ENCODE measurements at places on chromosomes 12 and 14.

- DNase-seq: no peak
These were observed 15.6 kb downstream of the SYNE3 start for GRCh38 chr14:95500772-95501401.

GRCh38 chr14:36723530-36723929 lies 61.9 kb downstream of the PAX9 start:
- DNase-seq: no peak

- peak; percentile 10 for DNase-seq
These were observed 189.1 kb downstream of the BMP4 start for GRCh38 chr14:53767566-53767965.

- no peak for DNase-seq
These were observed 52.7 kb upstream of the PTCSC3 start for GRCh38 chr14:36229262-36229661.

DNA sequence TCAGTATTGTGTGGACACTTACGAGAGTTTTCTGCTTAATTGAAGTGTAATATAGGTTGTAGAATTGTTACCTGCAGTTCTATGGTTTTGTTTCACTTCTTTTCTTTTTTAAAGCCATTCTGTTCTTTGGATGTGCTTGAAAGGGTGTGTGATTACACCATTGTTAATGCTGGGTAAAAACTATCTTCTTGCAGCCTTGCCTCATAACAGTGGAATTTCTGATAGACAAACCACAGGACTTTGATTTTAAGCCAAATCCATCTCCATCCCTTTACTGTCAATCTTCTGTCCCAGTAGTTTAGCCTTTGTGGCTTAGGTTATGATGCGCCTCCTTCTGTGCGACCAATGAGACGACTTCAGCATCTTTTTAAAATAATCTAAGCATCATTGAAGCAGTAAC lies 182.3 kb downstream of the PELI2 start:
- no peak for DNase-seq

- DNase-seq: peak; percentile 88
These were observed 220.5 kb upstream of the ATXN7L3B start for GRCh38 chr12:74317078-74317601.

- DNase-seq: no peak
These were observed 53.6 kb downstream of the AKAP6 start for GRCh38 chr14:32382704-32383103.

GRCh38 chr12:93484315-93484981 lies 17.1 kb downstream of the MRPL42 start:
- no peak for DNase-seq

- DNase-seq: no peak
These were observed 9.4 kb upstream of the DCP1B start for GRCh38 chr12:2013527-2014223.

DNA sequence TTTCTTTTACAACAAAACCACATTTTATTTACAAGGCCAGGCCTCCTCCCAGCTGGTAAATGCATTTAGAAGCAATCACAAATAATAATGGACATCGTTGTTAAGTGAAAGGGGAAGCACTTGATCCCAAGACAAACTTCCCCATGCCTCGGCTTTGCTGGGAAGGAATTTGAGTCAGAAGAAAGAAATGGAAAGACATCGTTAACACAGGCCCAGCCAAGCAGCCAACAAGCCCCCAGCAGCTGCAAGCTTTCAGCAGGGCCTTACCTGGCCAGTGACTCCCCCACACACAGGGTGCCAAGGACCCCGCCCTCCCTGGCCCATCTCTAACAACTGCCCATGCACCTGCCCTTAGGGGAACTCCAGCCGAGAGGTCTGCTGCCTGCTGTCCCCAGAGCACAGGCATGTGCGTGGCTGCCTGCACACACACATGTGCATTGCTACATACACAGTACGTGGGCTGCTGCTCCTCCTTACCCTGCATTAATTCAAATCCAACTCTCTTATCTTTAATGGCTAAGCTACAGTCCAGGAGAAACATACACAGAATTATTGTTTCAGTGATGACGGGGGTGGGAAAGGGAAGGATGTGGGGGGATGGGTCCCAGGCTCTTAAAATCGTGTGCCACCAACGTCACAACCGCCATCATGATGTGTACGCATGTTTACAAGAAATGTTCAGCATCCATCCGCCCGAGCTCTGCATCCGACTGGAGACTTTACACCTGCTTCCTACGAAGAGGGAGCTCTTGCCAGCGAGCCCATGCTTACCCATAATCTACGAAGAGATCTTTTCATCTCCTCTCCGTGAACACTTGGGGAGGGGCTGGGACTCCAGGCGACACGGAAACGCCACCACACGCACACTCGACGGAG lies 9.8 kb downstream of the BCL11B start:
- DNase-seq: no peak

DNA sequence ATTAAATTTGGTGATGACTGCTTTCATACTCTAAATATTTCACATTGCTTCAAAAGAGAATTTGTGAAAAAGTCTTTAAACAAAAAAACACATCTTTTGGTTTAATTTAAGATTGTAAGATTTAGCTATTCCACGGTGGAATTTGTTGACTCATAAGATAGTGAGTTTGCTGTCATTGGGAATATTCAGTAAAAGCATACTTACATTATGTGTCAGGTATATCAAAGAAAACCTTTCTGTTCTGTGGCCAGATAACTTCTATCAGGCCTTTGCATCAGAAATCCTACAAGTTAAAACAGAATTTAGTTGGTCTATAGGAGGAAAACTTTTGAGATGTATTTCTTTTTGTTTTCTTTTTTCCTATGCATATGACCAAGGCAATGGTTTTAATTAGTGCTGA lies 148.8 kb upstream of the E2F7 start:
- no peak for DNase-seq
